HTR-8/SVneo (cell line): ENCODE measurements at places on chromosomes 6 and 20.

GRCh38 chr6:321536-322258 is 29.4 kb downstream of the DUSP22 start:
- DNase-seq, result no peak

DNA sequence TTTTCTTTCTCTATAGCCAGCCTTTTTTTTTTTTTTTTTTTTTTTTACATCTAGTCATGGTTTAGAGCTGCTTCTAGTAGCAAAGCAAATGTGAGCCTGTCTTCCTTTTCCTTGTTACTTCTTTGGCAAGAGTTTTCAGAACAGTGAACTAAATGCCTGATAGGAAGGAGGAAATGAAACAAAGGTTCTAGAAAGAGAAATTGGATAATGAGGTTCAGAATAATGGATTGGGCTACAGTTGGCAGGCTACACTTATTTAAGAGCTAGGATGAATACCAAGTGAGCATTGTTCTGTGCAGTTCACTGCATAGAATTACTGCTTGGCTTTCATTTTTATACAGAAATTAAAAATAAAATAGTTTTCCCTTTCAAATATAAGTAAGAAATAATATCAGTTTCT is 78.6 kb downstream of the HIVEP1 start:
- DNase-seq, result no peak

- DNase-seq, result no peak
Measured at GRCh38 chr20:1758765-1759164, 101.2 kb upstream of the SIRPG start.

DNA sequence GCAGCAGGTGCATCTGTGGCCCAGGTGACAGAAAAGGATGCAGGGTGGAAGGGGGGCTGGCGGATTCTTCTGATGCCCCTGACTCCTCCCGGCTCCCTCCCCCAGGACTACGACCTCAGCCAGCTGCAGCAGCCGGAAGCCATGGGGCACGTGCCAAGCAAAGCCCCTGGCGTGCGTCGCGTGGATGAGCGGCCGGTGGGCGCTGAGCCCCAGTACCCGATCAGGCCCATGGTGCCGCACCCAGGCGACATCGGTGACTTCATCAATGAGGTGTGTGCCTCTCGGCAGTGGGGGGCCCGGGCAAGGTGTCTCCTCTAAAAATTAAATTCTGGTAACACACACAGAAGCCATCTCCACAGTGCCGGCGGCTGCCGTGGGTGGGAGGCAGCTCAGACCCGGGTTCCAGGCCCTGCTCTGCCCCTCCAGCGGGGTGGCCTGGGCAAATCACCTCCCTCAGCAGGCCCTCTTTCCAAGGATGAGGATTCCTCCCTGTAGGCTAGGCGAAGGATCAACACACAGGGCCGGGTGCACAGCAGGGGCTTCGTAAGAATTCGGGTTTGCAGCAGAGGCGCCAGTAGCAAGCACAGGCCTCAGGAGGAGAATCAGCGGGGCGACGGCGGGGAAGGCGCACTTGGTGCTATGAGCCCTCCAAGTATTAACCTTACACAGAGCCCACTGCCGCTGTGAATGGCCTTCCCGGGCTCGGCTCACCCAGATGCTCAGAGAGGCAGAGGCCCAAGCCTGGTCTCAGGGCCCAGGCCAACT is 131.5 kb downstream of the TAF4 start:
- no peak for DNase-seq

DNA sequence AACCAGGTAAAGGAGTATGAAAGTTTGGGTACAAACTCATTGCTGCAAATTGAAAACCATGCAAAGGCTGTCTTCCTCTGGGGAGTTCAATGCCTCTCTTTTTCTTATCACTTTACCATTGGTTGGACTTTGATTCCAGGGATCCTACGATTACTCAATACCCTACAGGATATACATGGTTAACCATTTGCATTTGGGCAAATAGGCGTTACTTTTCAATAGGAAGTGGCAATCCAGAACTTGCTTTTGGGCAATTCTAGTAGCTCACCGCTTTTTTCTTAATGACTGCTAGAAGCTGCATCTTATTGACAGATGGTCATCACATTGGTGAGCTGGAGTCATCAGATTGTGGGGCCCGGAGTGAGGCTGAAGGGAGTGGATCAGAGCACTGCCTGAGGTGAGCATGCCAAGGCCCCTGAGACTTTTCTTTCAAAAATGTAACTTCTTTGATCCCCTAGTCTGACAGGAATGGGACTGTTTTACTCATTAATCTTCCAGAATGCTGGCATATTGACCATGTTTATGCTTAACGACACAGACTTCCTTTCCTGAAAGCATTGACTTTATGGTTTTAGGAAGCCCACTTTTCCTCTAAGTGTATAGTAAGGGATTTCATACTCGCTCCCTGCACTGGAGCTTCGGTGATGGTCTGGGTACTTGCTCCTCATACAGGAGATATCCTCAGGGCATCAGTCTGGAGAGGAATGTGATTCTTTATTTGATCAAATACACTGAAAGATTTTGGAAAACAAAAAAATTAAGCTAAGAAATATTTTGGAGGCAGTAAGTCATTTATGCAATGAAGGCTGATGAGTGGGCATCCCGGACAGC is at the start of gene CCR6:
TSS of gene CCR6 (plus strand) at position 270 of the 831 bp plus-strand sequence. CDS start 13,039 bp downstream, outside the sequence.
- DNase-seq, result no peak

GRCh38 chr6:110930781-110931180 is 27.7 kb upstream of the GTF3C6 start:
- no peak for DNase-seq

GRCh38 chr6:2503816-2504494 is 246.8 kb downstream of the MYLK4 start:
- DNase-seq, result peak; percentile 44

DNA sequence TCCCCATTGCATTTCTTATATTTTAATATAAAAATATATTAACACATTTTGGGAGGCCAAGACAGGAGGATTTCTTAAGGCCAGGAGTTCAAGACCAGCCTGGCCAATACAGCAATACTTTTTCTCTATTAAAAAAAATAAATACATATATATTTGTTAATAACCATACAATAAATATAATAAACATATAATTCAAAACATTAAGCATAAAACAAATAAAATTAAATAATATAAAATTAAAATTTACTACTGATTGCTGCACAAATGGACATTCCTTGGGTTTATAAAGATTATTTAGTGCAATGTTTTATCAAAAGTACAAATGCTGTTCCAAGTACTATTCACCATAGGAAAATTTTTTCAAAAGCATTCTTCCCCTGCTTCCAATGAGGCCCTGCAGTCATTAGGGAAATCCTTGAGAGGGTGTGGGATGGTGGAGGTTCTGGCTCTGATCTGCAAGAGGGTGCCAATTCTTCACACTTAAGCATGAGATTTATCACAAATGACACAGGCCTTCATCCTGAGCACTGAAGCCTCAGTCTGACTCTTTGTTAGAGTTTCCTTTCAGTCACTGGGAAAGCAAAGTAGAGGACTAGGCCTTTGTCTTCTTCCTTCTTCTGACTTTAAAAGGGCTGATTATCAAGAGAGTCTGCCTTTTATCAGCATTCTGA is 596.7 kb downstream of the EPM2A start:
- no peak for DNase-seq

GRCh38 chr20:50186151-50186885 is 4.3 kb upstream of the CEBPB start:
- DNase-seq, result peak; percentile 97

- no peak for DNase-seq
Measured at GRCh38 chr6:8875986-8876385, 440.6 kb upstream of the SLC35B3 start.
